ENCODE measurements at places on chromosomes 1 and 21.
A peak's percentile ranks its signal among the peaks of the same experiment; 100 is the strongest.

GRCh38 chr1:163875200-163875926 lies 553.6 kb downstream of the NUF2 start:
- DNase-seq = no peak

DNA sequence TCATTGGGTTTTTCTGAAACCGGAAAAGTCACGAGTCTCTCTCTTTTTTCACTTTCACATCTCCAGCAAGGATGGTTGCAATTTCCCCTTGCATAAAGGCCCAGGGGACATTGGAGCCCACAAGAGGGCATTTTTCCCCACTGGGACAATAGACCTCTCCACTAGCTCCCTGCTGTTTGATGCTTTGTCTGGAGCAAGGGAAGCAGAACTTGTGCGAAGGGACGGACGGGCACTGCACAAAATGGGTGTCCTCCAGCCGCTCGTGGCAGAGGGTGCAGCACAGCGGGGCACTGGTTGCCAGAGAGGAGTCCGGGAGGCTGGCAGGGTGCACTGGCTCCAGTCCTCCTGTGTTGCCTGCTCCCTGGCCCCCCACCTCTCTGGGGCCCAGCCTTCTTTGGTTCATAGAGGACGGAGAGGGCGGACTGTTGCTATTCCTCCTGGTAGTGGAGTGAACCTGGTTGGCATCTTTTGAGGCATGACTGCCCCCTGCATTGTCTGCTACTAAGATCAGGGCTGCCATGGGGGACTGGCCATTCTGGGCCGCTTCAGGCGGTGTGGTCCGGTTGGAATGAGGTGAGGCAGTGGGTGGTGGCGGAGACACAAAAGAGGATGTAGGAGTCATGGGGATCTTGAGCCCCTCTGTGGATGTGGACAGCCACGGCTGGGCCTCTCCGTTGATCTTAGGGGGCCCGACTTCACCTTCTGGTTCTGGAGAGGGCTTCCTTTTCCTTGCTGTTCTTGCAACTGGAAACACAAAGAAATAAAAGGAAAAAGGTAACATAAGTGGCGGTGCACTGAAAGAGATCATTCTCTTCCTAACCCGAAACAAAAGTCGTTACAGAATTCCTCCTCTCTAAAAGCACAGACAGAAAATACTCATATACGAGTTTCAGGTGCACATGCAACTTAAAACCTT lies 2.6 kb downstream of the IRF2BP2 start:
- no peak for DNase-seq

DNA sequence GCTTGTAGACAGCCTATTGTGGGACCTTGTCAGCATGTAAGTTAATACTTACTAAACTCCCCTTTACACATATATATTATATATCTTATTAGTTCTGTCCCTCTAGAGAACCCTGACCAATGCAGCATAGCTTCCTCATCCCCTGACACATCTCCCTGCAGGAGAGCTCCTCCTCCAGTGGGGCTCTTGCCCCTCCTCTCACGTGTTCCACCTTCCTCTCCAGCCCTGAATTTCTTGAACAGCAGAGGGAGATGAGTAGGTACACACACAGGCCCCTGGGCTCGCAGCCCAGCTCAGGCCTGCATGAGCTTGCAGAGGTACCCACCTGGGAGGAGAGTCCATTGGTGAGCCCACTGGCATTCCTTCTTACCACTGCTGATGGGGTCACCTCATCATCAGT lies 27.3 kb upstream of the GOLT1A start:
- DNase-seq = no peak

DNA sequence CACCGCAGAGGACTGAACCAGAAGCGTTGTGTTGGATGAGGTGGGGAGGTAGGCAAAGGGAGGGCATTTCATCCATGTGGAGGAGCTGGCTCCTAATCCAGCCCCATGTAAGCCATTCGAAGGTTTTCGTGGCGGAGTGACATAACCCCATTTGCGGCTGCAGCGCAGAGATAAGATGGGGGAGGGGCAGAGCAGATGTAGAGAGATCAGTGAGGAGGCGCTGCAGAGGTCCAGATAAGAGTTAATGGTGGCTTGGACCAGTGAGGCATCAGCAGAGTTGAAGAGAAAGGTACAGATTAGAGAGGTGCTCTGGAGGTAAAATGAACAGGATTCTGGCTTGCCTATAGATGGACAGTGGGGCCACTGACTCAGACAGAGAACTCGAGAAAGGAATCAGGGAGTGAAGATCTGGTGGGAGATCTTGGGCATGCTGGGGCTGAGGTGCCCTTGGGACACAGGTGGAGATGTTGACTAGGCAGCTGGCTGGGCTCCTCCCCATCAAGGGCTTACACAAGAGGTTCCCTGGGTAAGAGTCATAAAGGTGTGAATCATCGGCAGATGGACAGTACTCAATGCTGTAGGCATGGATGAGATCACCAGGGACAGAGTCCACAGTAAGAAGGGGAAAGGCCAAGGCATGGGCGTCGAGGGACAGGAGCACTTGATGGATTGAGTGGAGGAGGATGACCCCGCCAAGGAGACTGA lies 7.8 kb upstream of the PTPRF start:
- no peak for DNase-seq

DNA sequence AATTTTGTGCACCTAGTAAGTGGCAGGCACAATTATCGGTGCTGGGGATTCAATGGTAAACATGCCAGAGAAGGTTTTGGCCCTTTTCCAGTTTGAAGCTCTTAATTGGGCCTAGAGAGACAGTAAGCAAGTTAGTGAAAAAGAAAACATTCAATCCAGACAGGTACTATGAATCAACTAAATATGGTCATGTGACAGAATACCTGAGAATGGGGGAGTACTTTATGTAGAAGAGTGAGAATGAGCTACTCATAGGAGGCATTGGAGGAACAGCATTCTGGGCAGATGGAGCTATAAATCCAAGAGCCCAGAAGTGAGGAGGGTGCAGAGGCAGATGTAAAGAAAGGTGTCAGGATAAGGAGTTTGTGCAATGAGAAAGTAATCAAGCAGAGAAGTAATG lies 1017.9 kb downstream of the ADGRL2 start:
- DNase-seq = peak; percentile 89

- DNase-seq = no peak
Observed at GRCh38 chr1:95780836-95781235, 546.8 kb downstream of the RWDD3 start.

DNA sequence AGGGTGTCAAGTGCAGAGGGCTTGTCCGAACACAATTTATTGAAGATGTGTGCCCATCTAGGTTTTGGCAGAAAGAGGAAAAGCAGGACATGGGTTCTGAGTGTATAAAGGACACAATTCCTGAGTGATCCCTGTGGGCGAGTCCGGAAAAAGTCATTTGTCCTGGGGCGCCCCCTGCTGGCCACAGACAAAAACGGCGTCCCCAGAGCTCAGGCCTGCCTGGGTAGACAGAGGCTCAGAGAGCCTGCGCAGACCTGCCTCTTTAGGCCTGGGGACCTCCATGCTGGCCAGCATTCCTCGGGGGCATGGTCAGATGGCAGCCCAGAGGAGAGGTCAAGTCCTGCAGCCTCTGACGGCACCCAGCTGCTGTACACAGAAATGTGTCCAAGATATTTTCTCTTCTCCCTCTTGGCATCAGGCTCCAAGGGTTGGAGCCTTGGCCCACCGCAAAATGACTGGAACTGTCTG lies 65.5 kb upstream of the LRP8 start:
- peak; percentile 34 for DNase-seq

- no peak for DNase-seq
Observed at GRCh38 chr1:232477728-232478127, 152.2 kb downstream of the SIPA1L2 start.

DNA sequence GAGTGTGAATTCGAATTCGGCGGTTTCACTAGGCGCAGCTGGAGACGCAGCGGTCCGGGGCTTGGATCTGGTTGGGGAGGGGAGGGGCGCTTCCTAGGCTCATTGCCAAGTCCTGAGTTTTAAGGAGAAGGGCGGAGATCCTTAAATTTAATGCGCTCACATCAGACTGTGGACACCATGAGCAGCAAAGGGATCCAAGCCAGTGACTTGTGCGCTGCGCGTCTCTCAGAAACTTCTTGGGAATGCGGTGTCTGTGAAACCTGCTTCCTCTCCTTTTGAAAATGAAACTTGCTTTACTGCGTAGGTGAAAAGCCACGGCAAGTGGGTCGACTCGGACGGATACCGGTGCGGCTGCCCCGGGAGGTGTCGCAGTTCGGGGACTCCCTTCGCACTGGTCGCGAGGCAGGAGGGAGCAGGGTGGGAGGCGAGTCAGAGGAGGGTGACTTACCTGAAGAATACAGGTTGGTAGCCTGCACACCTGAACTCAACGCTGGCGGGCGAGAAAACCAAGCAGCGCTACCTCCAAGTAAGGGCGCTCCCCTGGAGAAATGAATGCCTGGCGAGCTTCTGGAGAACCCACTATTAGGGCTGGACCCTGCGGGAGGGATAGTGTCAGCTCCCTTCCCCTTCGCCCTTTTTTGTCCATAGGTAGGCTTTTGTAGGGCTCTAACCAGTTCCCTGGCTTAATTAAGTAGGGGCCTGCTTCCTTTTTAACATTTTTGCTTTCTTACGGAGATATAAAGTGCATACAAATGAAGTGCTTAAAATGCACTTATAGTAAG lies 992 bp downstream of the TENT5C start:
- DNase-seq = no peak

- DNase-seq = no peak
Observed at GRCh38 chr1:204293605-204294337, 66.0 kb downstream of the PLEKHA6 start.

DNA sequence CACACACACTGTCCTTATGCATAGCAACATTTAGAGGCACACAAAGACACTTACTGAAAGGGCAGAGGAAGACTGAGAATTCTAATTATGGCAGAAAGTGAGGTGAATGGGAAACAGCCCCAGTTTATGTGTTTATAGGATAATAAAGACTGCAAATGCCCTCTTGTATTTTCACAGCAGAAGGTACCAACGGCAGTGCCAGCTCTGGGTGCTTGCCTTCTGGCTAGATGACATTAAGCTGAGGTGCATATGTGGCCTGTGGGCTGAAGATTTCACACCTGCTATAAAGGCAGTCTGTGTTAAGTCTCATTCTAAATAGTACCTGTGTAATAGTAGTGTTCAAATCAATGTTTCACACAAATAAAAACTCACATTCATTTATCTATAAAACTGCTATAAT lies 347.2 kb upstream of the ZRANB2 start:
- no peak for DNase-seq

DNA sequence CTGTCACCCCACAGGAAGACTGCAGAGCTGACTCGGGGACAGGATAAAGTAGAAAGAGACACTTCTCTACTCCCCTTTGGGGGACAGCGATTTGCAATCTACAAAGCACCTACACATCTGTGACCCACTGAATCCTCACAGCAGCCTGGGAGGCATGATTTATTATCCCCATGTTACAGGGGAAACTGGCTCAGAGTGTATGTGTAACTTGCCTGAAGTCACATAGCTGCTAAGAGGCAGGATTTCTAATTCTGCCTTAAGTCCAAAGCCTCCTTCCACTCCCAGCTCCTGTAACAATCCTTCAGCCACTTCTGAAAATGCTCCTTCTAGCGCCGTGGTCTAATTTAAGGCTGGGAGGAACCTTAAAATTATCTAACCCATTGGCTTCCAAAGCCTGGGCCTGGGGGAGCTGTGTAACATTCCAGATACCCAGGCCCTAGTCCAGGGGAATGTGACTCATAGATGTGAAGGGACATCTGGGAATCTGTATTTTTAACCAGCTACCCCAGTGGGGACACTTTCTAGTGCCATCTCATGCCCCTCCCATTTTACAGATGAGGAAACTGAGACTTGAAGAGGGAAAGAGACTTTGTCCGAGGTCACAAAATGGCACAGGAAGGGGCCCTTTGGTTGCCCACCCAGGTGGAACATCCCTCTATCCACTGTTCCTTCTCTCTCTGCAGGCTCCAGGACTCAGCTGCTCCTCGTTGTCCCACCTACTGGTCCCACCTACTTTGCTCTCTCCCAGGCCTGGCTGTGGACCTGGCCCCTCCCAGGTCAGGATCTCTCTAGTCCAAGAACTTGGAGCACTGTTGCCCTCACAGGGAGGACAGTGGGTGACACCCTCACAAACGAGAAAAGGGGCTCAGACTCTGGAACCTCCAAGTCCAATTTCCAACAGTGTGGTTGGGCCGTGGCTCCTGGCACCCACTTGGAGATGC lies 48.9 kb downstream of the AHDC1 start:
- no peak for DNase-seq

GRCh38 chr1:68558321-68559026 lies 61.6 kb upstream of the DEPDC1 start:
- no peak for DNase-seq

DNA sequence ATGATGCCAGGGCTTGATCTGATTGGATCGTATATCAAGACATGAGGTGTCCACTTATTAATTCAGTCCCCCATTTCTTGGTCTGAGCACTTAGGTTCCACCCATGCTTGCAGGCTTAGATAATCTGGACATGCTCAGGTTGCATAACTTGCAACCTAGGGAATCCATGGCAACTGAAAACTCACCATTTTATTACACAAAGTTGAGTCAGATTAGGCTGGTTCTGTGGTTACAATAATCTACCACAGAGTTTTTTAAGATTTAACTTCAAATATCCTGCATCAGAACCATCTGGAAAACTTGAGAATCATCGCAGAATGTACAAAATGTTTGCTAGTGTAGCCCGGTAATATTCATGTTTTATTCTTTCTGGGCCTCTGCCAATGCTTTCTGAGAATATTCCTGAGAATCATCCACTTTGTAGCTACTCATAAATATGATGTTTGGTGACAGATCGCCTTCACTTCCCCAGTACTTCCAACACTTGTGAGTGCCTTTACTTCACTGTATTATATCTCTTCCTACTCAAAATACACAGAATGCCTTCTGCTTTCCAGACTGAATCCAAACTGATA lies 707.2 kb upstream of the ADAMTS5 start:
- DNase-seq = no peak

GRCh38 chr1:54742282-54742681 lies 22.0 kb downstream of the PARS2 start:
- no peak for DNase-seq

GRCh38 chr21:27366646-27367235 lies 399.9 kb upstream of the ADAMTS5 start:
- no peak for DNase-seq

DNA sequence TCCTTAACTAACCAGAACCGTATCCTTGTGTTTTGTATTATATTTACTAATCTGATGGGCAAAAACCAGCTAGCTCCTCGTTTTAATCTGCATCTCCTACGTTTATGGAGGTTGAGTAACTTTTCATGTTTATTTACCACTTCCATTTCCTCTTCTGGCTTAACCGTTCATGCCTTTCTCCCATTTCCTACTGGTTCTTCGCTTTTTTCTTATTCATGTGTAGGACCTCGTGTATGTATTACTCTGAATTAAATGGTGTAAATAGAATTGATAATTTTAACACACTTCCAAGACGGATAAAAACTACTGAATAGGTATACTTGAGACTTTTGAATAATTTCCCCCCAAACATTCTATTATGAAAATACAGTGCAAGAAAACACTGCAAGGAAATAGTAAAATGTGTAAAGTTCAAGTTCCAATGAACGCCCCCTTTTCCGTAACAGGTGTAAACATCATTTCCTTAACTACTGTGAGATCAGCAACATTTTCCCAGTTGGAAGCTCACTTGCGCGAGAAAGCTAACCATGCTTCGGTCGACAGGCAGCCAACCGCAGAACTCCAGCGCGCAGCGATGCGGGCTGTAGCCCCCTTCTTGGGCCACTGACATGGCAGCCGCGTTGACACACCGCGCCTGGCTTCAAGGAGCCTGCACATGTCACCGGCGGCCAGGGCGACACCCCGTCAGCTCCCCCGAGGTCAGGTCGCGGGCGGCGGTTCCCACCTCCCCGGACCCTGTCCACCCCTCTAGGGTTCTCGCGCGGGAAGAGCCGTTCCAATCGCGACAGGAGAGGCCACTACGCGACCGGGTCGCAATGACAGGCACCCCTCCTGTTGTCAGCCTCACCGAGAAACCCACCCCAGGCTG lies 816 bp downstream of the EDEM3 start:
- peak; percentile 32 for DNase-seq
